SHP77 treated with DMSO at 0.1 percent for 48 hours (cell line): ENCODE measurements at places on chromosomes 4 and X.

- no peak for DNase-seq
Observed at GRCh38 chrX:66698273-66699204, 59.7 kb upstream of the EDA2R start.

DNA sequence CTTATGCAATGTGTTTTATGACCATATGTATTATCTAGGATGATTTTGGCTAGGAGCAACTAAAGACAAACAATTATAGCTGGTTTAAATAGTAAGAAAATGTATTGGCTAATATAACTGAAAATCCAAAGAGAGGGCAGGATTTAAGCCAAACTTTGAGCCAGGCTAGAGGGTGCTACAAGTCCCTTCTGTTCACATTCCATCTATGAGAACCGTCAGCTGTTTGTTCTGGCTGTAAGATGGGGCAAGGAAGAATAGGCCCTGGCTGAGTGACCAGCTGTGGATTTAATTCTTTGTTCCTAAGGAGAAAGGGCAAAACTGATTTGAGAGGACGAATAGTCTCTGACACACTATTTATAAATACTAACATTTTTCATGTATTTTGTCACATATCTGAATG lies 79.2 kb upstream of the UGT8 start:
- no peak for DNase-seq

GRCh38 chrX:129609395-129609794 lies 45.4 kb downstream of the APLN start:
- DNase-seq: no peak

GRCh38 chr4:24559889-24560288 lies 24.5 kb downstream of the DHX15 start:
- DNase-seq: no peak

DNA sequence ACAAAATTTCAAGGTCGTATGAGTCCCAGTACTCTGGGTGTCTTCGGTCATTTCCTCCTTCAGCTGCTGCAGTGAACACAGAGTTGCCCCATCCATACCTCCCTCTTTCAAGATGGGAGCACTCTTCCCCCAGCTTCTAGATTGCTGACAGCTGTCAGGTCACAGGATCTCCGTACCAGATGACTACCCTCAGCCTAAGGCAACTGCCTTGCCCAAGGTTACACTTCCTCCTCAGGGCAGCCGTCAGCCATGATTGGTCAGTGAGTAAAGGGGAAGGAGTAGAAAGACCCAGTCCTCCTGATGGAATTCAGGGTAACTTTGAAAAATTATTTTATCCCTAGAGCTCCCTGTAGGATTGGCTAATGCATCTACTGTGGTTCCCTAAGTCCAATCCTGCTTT lies 81.6 kb downstream of the NAF1 start:
- DNase-seq: no peak

GRCh38 chr4:132982151-132982550 lies 166.9 kb upstream of the PCDH10 start:
- no peak for DNase-seq

GRCh38 chr4:103648541-103648940 lies 71.2 kb downstream of the TACR3 start:
- no peak for DNase-seq
